ENCODE measurements at places on chromosomes 4 and X. TPM values are rescaled to one million over a fixed set of nuclear protein-coding genes. Genes with fewer than 3 reads are reported as not detected.

The TMPRSS11D gene
- not detected for total RNA-seq

The PCYT1B gene
- 0.50 TPM for total RNA-seq

The KDR gene
- not detected for total RNA-seq

The PCDH7 gene
- not detected for total RNA-seq

The CFAP47 gene
- total RNA-seq = not detected

DNA sequence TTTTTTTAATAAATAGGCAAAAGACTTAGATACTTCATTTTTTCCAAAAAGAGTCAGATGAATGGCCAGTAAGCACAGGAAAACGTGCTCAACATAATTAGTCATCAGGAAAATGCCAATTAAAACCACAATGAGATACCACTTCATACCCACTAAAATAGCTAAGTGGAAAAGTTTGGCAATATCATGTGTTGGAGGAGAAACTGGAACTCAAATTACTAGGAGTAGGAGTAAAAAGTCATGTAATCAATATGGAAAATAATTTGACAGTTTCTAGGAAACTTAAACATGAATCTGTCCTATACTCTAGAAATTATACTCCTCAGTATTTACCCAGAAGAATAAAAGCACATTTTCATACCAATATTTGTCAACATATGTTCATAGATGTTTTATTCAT is 449.8 kb downstream of the INPP4B start:
- peaks cover 19% of the 10 kb centered on the region for H3K4me1 ChIP-seq
- no peaks in the 10 kb centered on the region for H3K27me3 ChIP-seq
- H3K4me3 ChIP-seq = no peak overlapping the region
- no peaks in the 10 kb centered on the region for H3K36me3 ChIP-seq
- no peak overlapping the region for H3K27ac ChIP-seq

GRCh38 chr4:26819026-26819425 is 41.6 kb upstream of the STIM2 start:
- no peak overlapping the region for H3K4me3 ChIP-seq
- H3K27ac ChIP-seq = no peak overlapping the region
- no peak for DNase-seq

DNA sequence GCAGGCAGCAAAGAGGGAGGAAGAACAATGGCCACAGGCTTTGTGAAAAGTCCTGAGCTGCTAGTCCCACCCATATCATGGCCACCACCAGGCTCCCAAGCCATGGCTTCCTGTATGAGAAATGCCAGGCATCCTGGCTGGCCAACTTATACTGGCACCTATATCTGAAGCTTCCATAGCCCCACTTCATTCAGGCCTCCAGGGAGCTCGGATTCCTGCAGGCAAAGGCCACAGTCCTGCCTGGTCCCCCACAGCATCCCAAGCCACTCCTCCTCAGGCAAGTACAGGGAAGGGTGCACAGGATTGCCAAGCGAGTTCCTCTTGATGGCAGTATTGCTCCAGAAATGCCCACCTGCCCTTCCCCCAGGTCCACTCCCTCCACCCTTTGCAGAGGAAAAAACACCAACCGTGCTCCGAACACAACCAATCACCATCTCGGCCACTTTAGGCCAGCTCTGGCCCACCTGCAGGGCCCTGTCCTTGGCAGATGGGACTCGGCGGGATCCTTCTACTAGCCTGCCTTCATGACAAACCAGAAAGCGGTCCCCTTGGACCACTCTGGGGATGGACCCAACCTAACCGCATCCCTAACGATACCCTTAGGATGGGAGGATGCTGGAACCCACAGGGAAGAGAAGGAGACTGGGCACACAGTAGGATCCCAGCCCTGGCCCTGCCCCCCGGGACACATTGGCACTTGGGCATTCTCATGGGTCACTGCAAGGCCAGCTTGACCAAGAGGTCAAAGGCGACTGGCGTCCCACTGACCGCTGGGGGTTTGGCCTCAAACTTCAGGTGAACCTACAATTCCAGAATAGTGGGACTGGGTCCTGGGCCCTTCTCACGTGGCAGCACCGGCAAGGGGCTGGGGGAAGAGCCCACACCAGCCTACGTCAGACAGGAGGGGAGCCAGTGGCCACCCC is 220.4 kb upstream of the AGTR2 start:
- peak; percentile 15 for DNase-seq
- no peak overlapping the region for H3K4me3 ChIP-seq
- no peaks in the 10 kb centered on the region for H3K27me3 ChIP-seq
- H3K27ac ChIP-seq = no peak overlapping the region

- no peak for DNase-seq
- no peaks in the 10 kb centered on the region for H3K27me3 ChIP-seq
- H3K27ac ChIP-seq = no peak overlapping the region
- no peak overlapping the region for H3K4me3 ChIP-seq
Measured at GRCh38 chrX:48493890-48494364, 14.9 kb upstream of the PORCN start.

GRCh38 chr4:87025614-87026041 is 90.8 kb downstream of the AFF1 start:
- no peaks in the 10 kb centered on the region for H3K36me3 ChIP-seq
- H3K4me3 ChIP-seq = no peak overlapping the region
- H3K27ac ChIP-seq = no peak overlapping the region
- H3K27me3 ChIP-seq = no peaks in the 10 kb centered on the region
- DNase-seq = no peak

All from T-cell (primary cell).